ENCODE measurements at places on chromosomes 5 and 9.

DNA sequence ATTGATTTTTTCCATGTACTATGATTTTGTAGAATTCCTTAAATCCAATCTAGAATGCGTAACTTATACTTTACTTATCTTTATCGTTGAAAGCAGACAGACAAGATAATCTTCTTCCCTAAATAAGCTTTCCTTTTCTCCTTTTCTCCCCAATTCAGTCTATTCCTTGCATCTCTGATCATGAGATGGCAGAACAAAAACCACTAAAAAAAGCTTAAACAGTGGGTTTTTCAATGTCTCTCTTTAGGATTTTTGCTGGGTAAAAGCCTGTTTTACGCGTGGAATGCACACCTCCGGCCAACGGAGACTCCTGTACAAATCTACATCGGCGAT is 755 bp downstream of the CDKN2B start:
- no peak for DNase-seq

- DNase-seq: no peak
Measured at GRCh38 chr5:40429258-40430100, 250.2 kb upstream of the PTGER4 start.

- no peak for DNase-seq
Measured at GRCh38 chr5:155696362-155696761, 630.6 kb upstream of the SGCD start.

- no peak for DNase-seq
Measured at GRCh38 chr5:89473196-89473595, 590.2 kb upstream of the MEF2C start.
